NCI-H2081 (cell line): ENCODE measurements at places on chromosomes 13 and 19.

DNA sequence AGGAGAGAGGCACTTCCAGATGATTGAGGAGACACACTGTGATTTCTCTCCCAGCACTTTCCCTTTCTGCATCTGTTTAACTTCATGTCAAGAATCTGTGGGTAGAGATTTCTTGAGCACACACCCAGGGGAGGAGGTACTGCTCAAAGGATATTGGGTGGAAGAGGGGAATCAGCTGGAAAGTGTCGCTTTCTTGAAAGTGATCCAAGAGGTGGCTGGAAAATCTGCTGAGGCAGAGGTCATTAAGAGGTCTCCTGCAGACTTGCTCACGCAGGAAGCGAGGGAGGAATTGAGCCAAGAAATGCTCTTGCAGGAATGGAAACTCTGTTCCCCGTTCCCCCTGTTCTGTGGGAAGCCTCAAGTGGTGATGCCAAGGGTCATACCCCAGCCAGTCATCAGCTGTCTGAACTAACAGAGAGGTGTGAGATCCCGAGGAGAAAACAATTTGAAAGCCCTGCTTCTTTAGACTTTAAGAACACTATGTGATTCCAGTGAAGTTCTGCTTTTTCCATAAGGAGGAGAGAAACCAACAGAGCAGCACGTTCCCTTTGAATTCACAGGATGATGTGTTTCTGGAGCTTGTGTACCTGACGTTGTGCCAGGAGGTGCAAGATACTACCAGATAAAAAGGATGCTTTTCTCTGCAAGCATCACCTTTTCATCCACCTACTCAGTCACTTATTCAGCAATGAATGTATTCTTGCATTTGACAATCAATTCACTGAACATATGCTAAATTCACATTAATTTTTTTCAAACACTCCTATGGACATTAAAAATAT lies 163.4 kb upstream of the GPR12 start:
- DNase-seq = no peak

GRCh38 chr13:24865163-24865953 lies 101.4 kb downstream of the RNF17 start:
- no peak for DNase-seq

GRCh38 chr13:49569993-49570689 lies 15.2 kb downstream of the RCBTB1 start:
- DNase-seq = no peak

DNA sequence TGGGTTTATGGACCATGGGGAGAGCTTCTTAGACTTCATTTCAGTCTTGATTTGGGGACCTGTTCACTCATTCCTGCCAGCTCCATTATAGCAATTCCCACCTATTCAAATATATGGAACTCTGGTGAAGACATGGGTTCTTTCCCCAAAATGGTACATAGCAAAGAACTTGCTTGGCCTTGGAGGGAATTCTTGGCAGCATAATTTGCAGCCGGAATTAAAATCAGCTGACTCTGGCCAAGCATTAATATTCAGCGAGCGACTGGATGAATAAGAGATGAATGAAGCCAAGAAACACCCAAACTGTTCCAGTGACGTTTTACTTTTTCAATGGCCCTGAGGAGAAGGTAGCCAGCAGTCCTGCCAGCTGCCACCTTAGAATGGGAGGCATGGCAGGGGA lies 88.4 kb upstream of the SOX1 start:
- DNase-seq = no peak

DNA sequence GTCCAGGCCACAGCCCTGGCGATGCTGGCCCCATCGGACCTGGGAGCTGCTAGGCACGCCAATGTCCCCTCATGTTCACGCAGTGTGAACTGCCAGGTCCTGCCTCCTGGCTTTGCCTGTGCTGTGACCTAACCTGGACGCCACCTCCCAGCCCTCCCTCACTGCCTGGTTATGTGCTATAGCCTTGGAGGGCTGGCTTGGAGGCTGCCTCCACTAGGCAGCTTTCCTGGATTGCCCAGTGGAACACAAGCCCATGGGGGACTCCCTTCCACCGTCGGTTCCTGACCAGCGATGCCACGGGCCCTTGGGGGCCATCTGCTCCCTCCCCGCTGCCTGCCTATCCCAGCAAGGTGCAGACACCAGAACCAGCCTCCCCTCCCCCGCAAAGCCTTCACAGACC lies 15.2 kb upstream of the UQCR11 start:
- no peak for DNase-seq

DNA sequence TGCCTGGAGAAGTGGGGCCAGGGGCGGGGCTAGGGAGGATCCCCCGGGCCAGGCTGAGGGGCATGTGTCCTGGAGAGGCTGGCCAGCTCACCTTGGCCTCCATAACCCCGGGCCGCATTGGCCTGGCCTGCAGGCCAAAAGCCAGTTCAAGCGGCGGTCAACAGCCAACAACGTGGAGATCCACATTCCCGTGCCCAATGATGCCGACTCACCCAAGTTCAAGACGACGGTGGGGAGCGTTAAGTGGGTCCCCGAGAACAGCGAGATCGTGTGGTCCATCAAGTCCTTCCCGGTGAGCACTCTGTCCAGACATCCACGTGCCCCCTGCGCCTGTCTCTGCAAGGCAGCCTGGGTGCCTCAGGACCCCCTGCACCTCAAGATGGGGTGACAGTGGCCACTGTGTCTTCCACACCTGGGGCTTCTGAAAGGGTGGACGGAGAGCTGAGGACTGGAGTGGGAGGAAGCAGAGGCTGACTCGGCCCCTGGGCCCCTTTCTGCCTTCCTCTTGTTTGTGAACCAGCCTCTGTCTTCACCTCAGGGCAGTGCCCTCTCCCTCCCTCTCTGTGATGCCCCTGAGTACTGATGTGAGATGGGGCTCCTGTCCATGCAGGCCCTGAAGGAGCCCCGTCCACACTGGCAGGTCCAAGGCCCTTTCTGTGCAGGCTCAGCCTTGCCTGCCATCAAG lies 31.1 kb downstream of the AP1M1 start:
- no peak for DNase-seq

- no peak for DNase-seq
Measured at GRCh38 chr19:19460258-19460731, 54.8 kb downstream of the GATAD2A start.
